ENCODE measurements at places on chromosomes 12 and 14. TPM values are rescaled to one million over a fixed set of nuclear protein-coding genes. Genes with fewer than 3 reads are reported as not detected.

The SLC10A1 gene
- 2.4 TPM for total RNA-seq

The NR1H4 gene
- total RNA-seq: 1.7 TPM

DNA sequence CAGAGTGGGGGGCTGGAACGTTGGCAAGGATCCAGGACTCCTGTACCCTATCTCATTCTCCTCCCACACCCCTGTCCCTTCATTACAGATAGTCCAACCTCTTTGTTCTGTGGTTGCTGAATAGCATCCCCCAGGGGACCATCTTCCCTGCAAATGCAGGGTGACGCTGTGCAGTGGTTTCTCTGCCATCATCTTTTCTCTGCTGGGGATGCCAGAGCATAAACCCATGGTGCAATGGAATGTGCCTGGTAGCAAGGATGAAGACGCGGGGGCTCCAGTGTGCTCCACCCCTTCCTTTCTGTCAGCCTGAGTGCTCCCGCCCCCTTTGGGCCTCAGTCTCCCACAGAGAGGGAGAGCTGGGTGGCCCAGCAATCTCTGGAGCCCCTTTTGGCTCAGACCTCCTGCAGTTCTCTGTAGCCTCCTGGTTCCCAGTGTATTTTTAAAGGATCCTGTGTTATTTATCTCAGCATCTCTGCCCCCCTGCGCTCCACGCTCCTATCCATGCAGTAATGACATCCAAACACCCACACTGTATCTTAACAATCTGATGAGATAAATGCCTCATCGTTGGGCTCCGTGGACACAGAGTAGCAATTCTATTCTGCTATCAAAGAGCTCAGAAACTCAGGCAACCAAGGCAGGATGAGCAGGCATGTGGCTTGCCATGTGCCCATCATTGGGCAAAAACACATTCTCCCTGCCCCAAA lies 212.8 kb downstream of the CACNA1C start:
- DNase-seq: no peak

DNA sequence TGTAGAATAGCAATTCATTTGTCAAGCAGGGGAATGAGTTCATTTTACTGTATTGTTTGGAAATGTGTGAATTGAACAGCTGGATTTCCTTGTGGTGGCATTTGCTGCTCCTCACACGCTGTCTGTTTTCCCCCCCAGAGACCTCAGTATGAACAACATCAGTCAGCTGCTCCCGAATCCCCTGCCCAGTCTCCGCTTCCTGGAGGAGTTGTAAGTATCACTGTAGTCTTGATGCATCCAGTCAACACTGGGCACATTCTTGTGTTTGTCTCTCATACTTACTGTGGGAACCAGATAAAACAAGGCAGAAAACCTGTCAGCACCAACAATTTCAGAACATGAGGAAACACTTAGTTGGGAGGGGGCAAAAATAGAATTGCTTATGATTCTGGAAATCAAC lies 64.9 kb downstream of the LGR5 start:
- DNase-seq: no peak

DNA sequence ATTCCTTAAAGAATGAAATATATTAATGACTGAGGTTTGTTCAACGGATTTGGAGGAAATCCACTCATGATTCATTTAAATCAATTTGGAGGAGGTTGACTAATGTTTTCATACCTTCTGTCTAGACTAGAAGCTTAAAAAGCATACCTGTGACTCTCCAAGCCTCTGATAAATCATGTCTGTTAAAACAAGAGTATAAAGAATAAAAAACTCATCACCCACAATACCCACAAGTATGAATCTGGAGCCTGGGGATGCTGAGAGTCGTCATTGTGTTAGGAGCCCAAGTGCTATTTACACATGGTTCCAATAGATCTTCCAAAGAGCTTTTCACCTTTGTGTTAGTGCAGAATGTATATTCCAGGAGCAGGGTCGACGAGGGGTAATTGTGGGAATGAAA lies 86.8 kb upstream of the ADAMTS20 start:
- no peak for DNase-seq

DNA sequence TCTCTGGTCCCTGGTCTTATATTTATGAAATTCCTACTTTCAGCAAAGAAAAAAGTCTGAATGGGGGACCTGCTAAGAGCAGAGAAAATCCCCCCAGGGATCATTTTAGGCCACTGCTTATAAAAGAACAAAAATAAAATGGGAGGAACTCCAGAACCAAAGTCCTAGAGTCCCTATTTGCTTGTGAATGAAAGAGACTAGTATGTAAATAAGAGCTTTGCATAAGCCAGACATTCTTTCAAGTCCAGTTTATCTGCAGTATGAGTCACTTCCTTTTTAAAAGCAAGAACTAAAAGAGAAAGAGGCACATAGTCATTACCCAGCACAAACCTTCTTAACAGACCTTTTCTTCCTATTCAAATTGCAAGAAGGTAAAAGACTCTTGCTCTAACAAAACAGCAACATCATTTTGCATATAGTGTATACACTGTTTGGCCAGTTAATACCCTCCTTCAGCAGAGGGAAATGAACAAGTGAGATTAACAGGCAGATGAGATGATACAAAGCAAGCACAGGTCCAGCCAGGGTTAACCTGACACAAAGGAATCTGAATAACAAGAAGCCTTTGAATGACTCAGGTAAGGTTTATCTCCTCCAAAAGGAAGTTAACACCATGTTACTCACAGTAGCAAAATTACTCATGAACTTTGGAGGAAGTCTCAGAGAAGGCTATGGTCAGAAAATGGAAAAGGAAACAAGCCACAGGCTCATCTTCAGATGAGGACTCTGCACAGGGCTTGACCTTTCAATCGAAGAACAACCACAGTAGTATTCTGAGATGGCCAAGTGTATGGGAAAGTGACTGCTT lies 87.3 kb downstream of the PHLDA1 start:
- DNase-seq: peak; percentile 89

GRCh38 chr12:9198012-9198411 lies 10.2 kb downstream of the PZP start:
- DNase-seq: no peak

The PLCZ1 gene
- 21.7 TPM for total RNA-seq

All from umbilical cord (tissue), 2 donors.